ENCODE measurements at places on chromosomes 12 and 14.

- no peak for DNase-seq
Observed at GRCh38 chr14:95198320-95198719, 41.0 kb upstream of the DICER1 start.

DNA sequence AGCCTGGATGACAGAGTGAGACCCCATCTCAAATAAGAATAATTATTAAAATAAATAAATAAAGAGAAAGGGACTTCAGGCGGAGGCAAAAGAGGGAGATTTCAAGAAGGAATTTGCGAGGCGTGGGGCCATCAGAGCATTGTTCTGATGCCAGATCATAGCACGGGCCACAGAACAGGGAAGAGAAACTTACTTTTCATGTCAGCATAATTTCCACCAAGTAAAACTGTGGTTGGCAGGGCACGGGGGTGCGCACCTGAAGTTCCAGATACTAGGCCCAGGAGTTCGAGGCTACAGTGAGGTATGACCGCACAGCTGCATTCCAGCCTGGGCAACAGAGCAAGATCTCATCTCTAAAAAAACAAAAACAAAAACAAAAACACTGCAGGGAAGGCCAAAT lies 11.0 kb upstream of the PLBD1 start:
- DNase-seq = no peak

DNA sequence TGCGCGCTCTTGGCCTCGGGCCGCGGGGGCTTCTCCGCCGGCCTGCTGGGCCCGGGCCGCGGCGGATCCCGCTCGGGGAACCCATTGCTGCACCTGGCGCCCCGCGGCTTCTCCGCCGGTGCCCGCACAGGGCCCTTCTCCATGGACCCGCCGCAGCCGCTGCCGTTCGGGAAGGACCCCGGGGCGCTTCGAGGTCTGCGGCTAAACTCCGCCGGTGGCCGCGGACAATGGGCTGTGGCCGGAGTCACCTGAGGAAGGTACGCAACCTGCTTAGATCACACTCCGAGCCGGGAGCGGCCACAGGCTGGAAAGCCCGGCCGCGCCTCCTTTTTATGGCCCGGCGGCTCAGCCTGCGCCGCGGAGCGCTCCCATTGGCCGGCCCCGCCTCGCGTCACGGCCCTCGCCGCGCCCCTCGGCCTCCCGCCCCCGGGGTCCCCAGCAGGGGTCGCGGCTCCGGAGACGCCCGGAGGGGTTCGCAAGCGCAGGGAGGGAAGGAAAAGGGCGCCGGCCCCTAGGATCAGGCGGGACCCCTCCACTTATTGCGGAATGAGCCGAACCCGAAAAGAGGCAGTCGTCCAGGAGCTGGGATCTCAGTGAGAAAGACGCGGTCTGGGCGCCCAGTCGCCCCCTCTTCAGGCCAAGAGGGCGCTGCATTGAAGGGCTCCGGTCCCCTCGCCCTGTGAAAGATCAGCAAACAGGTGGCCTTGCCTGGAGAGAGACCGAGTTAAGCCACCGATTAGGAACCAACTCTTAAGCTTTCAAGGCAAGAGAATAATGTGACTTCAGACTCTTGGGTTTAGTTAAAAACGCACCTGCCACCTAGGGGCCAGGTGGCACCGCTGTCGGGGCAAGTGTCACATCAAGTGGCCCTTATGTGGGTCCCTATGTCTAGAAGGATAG lies at the start of gene GCH1:
TSS of gene GCH1 (minus strand) at position 306 of the 900 bp plus-strand sequence. CDS start at position 143, 163 bp downstream.
- DNase-seq = peak; percentile 54

DNA sequence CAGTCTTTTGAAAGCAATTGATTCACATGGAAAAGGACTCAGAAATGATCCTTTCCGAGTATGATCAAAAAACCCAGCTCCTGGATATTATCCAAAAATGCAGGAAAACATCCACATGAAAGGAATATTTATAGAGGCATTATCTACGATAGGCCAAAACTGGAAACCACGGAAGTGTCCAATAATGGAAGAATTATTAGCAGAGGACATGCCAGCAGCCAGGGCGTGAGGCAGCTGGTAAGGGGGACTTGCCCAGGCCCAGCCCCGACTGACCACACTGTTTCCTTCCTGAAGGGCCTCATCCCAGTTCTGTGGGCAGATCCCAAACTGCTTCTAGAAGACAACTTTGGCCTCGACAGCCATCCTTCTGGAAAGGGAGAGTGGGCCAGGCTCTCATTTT lies 20.5 kb downstream of the ACTN1 start:
- DNase-seq = peak; percentile 73

DNA sequence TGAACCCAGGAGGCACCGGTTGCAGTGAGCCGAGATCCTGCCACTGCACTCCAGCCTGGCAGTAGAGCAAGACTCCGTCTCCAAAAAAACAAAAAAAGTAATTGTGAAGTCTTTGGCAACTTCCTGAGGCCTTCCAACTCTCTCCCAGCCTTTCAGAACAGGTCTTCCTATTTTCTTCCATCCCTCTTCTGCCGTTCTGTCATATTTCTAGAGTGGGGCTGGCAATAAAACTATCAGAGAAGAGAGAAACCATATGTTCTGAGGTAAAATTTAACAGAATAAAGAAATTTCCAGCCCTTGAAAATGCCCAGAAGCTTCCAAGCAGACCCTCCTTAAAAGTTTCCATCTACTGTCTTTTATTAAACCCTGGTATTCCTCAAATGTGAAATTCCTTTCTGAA lies 100.4 kb downstream of the HMGA2 start:
- peak; percentile 57 for DNase-seq

DNA sequence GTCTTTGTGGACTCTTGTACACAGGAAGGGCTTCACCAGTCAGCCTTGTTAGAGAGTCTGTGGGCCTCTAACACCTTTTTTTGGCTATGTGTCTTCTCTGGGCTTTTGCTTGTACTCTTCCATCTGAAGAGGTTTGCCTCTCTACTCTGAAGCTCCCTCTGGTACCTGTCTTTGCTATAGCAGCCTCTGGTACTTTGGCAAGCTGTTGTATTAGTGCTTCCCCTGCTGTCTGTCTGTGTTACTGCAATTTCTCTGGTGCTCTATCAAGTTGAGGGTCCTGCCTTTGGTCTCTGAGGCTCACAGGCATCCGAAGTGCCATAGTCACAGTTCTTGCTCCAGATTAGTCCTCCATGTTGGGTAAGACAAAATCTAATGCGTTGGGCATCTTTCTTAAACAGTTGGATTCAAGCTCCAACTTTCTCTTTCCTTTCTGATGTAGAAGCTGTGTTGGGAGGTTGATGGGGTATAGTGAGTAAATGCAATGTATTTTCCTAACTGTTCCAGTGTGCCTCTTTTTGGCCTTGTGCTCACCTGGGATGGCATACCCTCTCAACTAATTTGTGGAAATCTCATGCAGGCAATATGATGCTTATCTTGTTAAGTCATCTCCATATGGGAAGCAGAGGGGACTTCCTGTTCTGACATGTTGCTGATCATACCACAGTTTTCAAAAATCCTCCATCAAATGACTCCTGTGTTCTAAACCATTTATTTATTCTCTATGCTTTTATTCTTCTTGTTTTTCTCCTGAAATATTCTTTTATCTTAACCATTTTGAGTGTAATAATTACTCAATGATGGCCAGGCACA lies 88.8 kb downstream of the ATF7IP start:
- peak; percentile 60 for DNase-seq

GRCh38 chr12:89472508-89472907 lies 52.1 kb downstream of the GALNT4 start:
- no peak for DNase-seq

DNA sequence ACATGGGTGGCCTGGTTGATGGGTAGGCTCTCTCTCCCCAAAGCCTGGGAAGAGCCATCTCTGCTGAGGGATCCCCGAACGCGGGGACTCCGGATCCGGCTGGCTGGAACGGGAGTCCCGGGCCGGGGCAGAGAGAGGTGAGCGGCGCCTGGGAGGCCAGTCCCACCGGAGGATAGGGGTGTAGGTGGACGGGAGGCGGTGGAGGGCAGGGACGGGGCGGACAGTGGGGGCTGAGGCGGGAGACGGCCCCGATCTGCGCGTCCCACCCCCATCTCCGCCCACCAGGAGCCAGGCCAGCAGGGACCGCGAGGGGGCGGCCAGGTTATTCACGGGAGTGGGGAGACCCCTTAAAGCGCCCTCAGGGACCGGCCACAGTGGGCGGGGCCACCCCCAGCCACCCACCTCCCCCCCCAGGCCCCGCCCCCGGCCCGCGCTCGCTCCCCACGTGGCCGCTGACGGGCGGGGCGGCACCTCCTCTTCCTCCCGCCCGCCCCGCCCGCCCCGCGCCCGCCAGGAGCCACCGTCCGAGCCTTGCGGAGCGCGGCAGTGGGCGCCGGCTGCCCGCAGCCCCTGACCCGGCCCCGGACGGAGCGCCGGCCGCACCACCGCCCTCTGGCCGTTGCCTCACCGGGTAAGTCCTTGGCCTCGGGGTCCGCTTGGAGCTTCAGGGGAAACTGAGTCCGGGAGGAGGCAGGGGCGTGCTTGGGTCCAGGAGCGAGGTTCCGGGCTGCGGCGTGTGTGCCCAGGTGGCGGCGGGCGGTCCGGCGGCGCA lies at the start of gene INF2:
TSS of gene INF2 (plus strand) at position 510 of the 772 bp plus-strand sequence. CDS start 11,748 bp downstream, outside the sequence.
- DNase-seq = peak; percentile 54

DNA sequence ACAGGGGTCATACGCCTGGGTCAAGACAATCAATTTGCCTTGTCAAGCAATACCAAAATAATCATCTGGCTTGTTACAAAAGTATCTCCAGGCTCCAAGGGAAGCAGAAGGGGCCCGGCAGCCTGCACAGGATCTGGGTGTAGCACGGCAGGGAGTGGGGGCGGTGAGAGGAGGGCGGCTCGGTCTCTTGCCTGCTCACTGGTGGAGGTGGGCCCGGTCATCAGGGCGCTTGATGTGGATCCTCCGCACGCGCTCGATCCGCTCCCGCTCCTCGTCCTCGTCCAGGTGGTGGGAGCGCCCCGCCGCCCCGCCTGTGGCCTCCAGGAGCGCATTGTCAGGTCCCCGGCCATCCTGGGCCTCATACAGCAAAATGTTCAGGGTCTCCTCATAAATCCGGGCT lies 25.7 kb downstream of the KCTD10 start:
- DNase-seq = no peak

- no peak for DNase-seq
Observed at GRCh38 chr12:12474931-12475795, 87.5 kb downstream of the DUSP16 start.

GRCh38 chr12:107656302-107656701 lies 29.3 kb upstream of the PWP1 start:
- DNase-seq = no peak

DNA sequence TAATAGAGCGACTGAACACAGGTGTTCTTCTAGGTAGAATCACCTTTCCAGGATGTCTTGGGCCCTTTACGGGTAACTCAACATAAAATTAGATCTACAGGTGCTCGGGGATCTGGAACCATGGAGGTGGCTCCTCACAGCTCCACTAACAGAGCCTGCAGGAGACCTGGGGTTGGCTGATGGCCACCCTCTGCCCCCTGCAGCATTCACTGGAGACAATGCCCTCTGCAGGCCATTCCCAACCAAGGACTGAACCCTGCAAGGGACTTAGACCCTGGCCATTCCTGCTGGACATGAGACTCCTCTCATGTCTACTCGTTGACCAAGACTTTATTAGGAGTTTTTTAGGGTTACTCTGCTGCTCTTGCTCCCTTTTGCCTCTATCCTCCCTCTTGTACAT lies 58.5 kb upstream of the PPP4R3A start:
- no peak for DNase-seq

GRCh38 chr12:73629893-73630831 lies 907.5 kb upstream of the ATXN7L3B start:
- DNase-seq = no peak

GRCh38 chr14:87008965-87009364 lies 984.0 kb downstream of the GALC start:
- DNase-seq = no peak

- peak; percentile 94 for DNase-seq
Observed at GRCh38 chr14:89425931-89426330, 8.9 kb upstream of the FOXN3 start.

DNA sequence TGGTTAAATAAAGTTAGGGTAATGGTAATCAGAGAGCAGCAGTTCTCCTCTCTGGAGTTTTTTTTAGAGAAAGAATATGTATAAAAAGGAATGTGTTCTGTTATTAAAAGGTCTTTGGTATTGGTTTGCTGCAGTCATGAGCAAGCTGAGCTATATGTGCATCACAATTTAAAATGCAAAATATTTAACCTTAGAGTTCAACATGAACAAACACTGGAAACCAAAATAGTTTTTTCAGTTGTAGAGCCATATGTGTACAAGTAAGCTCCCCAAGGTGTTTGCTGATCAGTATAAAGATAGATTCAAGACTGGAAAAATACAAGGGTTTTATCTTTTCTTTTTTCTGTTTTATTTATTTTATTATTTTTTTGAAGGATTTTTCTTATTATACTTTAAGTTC lies 245.0 kb downstream of the NUBPL start:
- DNase-seq = no peak

DNA sequence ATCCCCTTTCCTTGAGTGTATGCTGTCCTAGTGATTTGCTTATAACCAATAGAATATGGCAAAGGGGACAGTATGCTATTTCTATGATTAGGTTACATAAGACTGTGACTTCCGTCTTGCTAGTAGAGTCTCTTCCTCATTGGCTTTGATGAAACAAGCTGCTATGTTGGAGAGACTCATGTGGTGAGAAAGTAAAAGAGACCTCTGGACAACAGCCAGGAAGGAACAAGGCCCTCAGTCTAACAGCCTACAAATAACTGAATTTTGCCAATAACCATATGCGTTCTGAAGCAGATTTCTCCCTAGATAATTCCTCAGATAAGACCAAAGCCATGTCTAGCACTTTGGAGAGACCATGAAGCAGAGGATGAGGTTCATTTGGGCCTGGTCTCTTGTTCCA lies 134.5 kb upstream of the NAV3 start:
- DNase-seq = no peak

DNA sequence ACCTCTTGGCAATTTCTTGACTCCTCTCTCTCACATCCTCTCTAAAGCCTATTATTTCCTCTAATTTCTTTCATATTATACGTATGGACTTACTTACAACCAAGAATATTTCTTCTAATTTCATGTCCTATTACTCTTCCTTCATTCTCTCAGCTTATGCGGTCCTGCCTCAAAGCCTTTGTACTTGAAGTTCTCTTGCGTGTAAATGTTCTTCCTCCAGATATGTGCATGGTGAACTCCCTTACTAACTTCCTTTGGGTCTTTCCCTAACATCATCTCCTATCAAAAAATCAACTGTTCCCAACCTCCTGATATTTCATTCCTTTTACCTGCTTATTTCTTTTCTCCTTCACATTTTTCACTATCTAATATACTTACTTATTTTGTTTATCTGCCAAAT lies 23.1 kb downstream of the DNAL1 start:
- no peak for DNase-seq

DNA sequence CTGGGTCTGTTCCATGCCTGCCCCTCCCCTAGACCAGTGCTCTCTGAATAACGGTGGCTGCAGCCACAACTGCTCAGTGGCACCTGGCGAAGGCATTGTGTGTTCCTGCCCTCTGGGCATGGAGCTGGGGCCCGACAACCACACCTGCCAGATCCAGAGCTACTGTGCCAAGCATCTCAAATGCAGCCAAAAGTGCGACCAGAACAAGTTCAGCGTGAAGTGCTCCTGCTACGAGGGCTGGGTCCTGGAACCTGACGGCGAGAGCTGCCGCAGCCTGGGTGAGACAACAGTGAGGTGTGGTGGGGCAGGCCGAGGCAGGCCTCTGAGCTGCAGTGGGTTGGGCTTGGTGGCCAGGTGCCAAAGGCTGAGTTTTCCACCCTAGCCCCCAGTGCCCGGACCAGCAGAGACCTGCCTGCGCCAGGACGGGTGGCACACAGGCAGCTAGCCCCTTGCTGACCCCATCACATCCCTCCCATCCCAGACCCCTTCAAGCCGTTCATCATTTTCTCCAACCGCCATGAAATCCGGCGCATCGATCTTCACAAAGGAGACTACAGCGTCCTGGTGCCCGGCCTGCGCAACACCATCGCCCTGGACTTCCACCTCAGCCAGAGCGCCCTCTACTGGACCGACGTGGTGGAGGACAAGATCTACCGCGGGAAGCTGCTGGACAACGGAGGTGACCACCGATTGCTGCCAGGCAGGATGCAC lies 28.2 kb upstream of the LRP1-AS start:
- DNase-seq = peak; percentile 80

All from fibroblast of villous mesenchyme (primary cell).